ENCODE measurements at places on chromosomes 4 and X.

DNA sequence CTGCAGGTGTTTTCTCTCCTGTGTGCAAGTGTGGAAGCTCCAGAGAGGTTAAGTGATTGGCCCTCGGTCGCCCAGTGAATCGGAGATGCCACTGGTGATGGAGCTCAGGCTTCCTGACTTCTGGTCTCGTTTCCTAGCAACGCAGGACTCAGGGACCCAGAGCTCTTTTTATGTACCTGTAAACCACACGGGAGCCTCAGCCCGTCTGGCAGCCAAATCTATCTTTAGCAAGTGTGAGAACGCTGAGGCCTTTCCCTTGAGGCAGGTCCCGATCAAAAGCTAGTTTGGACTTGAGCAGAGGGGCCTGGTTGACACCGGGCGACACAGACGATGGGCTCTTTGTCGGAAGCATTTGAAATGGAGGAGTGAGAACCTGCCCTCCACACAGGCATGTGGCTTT, 116.8 kb downstream of the SORCS2 start:
- no peak overlapping the region for H3K4me3 ChIP-seq
- H3K4me1 ChIP-seq = no peaks in the 10 kb centered on the region
- ATAC-seq = no peak
- H3K27ac ChIP-seq = no peak overlapping the region
- no peaks in the 10 kb centered on the region for H3K36me3 ChIP-seq

DNA sequence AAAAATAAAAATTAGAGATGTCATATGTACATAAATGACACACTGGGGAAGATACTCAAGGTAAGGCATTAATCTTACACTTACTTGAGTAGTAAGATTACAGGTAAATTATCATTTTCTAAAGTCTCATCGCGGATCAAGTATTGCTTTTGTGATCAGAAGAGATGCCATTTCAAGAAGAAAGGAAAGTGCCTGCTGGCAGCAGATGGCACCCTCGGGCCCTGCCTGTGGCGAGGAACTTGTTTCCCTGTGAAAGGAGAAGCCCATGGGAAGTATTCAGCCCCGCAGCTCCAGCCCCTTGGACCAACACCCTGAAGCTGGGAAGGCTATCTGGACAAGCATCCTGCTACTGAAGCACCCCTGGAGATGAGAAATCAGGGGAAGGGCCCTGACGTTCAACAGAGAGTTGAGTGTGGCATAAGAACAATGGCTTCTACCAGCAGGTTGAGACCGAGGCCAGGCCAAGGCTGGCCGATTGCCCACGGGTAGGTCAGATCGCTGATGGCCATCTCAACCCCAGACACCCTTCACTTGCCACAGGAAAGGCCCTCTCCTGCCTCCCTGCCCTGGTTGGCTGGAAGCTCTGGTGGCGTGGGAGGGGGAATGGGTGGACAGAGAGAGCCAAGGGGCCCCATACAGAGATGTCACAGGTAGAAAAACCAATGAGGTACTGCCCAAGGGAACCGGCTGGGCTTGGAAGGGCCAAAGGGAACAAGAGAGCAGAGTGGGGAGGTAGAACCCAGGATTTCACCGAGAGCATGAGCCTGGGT, 18.8 kb upstream of the MXD4 start:
- H3K4me3 ChIP-seq = no peak overlapping the region
- H3K27me3 ChIP-seq = no peaks in the 10 kb centered on the region
- no peaks in the 10 kb centered on the region for H3K36me3 ChIP-seq
- no peaks in the 10 kb centered on the region for H3K4me1 ChIP-seq
- H3K27ac ChIP-seq = no peak overlapping the region

DNA sequence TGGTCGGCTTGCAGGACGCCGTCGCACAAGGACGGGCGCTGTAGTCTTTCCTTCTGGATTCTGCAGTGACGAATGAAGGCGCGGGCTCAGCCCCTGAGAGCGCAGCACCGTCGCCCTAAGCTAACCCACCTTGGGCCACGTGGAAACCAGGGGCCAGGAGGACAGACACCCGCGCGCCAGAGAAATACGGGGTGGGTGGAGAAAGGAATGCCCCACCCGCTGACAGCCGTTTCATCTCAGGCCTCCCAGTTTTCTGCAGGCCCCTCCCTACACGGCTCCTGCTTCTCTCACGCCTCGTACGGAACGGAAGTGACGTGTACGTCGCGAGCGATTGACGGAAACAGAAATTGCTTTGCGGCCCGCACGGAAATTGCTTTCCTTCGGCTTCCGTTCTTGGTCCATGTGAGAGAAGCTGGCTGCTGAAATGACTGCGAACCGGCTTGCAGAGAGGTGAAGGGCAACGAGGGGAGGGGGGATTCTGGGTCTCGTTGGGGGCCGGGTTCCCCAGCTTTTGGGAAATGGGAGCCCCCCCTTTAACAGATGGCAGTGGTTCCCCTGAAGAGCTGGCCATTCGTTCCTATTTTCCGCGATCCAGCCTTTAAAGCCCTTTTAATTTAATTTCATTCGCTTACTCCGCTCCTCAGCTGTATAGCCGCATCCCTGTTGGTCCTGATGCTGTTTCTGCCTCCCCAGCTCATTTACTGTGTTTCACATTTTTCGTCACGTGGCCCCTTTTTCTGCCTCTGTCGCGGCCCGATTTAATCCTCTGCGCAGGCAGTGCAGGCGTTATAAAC, at the start of gene UTP14A:
TSS of gene UTP14A (plus strand) at position 378 of the 794 bp plus-strand sequence. CDS start at position 425, 47 bp downstream.
- H3K4me1 ChIP-seq = no peaks in the 10 kb centered on the region
- ATAC-seq = peak; percentile 99
- peak within 1 kb of the TSS; percentile 82 for H3K27ac ChIP-seq
- no peaks in the 10 kb centered on the region for H3K27me3 ChIP-seq
- H3K4me3 ChIP-seq = peak within 1 kb of the TSS; percentile 69

GRCh38 chrX:130893356-130894085, 9.5 kb downstream of the ENOX2 start:
- ATAC-seq = no peak
- no peaks in the 10 kb centered on the region for H3K36me3 ChIP-seq
- H3K4me3 ChIP-seq = no peak overlapping the region
- H3K27me3 ChIP-seq = no peaks in the 10 kb centered on the region
- H3K27ac ChIP-seq = no peak overlapping the region
- H3K4me1 ChIP-seq = no peaks in the 10 kb centered on the region

Measured in gastroesophageal sphincter (tissue), 4 donors.